ENCODE measurements at places on chromosomes 6 and 20.

- DNase-seq: no peak
Measured at GRCh38 chr6:34391786-34392496, 528 bp downstream of the NUDT3 start.

- no peak for DNase-seq
Measured at GRCh38 chr20:32158943-32159660, 48.4 kb downstream of the PLAGL2 start.

- DNase-seq: no peak
Measured at GRCh38 chr6:111651185-111652034, 45.7 kb upstream of the TRAF3IP2 start.

GRCh38 chr20:8094415-8094818, 37.6 kb upstream of the PLCB1 start:
- peak; percentile 70 for DNase-seq

- DNase-seq: no peak
Measured at GRCh38 chr6:107192830-107193229, 77.5 kb upstream of the BEND3 start.

GRCh38 chr6:82645536-82646230, 282.1 kb downstream of the TPBG start:
- no peak for DNase-seq

DNA sequence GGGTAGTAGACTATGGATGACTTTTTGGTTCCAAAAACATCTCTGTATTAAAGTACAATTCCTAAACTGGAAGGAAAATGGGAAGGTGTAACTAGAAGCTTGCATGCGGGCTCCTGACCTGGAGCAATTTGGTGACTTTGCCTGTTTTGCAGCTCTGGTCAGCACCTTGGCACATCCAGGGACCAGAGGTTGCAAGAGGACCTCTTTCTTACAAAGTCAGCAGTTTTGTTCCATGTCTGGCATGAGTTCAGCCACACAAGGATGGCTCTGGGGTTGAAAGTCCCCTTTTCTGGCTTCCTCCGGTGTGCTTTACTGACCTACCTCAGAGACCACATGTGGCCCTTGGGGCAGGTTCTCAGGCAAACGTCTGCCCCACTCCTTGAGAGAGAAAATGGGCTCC, 22.7 kb upstream of the CD93 start:
- no peak for DNase-seq

DNA sequence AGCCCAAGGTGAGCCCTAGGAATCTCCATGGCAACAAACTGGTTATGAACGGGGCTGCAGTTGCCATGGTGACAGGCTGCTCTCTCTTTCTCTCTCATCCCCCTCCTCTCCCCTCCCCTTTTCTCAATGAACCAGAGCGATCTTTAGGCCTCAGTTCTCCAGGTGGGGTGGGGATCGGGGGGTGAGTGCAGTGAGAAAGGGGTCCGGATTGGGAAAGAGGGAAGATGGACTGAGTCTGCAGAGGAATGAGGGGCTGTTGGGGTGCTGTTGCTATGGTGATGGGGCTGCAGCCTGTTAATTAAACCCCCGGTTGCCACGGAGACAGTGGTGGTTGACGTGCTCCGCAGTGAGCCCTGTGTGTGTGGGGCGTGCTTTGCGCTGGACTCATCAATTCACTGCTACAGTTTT, 3.6 kb upstream of the SLC12A5 start:
- no peak for DNase-seq

DNA sequence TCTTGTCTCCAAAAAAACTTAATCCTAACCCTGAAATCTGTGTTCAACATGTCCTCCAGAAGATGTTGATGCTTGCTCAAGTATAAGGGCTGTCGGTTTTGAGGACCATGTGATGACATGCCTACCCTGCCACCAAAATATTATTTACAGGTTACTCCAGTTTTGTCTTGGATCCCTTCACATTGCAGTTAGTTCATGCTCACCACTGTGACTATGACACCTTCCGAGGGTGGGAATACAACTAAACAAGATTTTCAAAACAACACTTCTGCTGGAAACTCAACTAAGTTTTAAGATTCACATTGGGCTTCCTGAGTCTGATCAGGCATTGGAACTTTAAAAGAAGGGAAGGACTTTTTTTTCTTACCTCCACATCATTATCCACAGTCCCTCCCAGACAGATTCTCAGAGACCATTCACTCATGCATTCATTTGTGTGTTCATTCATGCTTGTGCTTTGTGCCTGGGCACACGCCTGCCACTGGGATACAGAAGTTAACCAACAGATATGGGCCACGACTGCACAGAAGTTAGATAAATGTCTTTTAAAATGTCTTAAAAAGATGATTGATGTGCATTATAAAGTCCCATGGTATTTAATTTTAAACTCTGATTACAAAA, 118.7 kb upstream of the GJE1 start:
- DNase-seq: no peak

DNA sequence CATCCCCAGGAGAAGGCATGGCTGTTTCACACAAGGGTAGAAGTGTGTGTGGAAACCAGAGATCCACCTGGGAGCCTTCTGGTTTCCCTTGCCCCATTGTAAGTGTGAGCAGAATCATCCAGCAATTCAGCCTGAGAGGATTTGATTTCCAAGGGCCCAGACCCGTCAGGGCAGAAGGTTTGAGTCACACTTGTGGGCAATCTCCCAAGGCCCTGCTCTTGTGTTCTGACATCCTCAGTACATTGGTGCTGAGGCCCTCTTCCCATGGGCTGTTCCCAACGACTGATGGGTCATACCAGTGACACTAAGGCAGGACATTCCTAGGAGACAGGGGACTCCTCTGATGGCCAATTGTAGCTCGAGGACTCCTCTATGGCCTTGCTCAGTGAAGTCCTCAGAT, 58.2 kb upstream of the POLR1H start:
- no peak for DNase-seq

DNA sequence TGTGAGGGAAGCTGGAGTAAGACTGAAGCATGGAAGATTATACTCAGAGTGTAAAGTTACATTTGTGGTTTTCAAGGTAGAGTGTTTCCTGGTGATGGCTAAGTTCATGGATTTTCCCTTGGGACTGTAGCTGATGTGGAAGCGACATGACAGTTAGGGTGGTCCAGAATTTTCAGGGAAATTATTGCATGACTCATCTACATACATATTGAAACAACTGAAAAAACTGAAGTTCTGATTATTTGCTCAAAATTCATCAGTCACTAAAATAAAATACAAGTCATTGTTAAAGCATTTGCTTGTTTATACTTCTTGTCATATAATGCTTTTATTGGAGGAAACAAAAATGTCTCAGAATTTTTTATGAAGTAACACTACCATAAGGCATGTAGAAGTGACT, 700.0 kb downstream of the RFPL4B start:
- DNase-seq: no peak

DNA sequence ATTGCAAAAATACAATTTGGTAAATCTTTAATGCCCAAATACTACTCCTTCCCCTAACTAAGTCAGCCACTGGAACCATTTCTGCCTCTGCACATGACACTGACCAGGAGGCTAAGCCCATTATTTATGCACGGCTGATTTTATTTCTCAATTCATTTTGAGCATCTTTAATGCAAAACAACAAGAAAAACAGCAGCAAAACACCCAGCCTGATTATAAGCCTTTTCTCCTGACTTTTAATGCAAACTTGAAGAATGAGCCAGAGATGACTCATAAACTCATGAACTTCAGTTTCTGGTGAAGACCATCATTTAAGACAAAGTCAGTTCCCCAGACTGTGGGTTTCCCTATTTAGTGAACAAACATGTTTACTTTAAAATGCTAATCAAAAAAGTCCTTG, 51.6 kb downstream of the CYP24A1 start:
- no peak for DNase-seq

GRCh38 chr6:168037242-168037641, 39.8 kb downstream of the KIF25 start:
- no peak for DNase-seq

DNA sequence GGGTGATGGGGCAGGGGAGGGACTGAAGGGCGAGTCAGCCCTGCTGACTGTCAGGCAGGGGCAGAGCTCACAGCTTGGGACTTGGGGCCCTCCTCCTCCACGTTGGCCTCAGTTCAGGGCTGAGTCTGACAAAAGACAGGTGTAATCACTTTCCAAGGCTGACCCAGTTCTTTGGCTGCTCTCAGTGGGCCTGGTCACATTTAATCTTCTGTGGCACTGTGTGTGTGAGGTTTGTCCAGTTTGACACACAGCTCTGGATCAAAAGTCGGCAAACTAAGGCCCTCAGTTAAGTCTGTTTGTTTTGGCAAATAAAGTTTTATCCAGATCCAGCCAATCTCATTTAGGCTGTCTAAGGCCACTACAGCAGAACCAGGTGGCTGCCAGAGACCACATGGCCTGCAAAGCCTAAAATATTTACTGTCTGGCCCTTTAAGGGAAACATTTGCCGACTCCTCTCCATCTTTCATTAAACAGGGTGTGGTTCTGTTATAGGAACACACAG, 5.1 kb upstream of the MAP1LC3A start:
- DNase-seq: no peak

GRCh38 chr6:6482256-6482655, 106.3 kb upstream of the LY86 start:
- DNase-seq: no peak

DNA sequence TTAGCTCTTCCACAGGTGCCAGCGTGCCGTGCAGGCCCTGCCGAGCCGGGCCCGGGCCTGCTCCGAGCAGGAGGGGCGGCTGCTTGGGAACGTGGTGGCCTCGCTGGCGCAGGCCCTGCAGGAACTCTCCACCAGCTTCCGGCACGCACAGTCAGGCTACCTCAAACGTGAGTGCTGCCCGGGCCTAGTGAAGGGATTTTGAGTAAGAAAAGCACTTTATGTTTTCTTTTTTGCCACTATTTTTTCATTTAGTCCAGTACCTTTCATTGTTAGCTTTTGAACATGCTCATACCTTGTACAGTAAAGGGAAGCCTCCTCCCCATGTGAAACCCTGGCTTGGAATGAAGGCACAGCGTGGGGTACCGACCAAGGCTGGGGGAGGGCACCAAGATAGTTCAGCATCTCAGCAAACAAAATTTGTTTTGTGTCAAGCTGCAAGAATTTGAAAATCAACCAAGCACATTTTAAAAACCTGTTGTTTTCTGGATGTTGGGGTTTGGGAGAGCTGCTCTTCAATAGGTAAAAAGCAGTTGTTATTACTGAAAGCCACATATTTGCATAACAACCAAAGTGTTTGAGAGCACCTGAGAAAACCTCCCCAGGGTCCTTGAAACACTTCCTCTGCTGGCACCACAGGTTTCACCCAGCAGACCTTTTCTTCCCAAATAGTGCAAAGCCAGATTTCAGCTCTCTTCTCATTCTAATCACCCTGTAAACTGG, 18.4 kb downstream of the STX16 start:
- no peak for DNase-seq

DNA sequence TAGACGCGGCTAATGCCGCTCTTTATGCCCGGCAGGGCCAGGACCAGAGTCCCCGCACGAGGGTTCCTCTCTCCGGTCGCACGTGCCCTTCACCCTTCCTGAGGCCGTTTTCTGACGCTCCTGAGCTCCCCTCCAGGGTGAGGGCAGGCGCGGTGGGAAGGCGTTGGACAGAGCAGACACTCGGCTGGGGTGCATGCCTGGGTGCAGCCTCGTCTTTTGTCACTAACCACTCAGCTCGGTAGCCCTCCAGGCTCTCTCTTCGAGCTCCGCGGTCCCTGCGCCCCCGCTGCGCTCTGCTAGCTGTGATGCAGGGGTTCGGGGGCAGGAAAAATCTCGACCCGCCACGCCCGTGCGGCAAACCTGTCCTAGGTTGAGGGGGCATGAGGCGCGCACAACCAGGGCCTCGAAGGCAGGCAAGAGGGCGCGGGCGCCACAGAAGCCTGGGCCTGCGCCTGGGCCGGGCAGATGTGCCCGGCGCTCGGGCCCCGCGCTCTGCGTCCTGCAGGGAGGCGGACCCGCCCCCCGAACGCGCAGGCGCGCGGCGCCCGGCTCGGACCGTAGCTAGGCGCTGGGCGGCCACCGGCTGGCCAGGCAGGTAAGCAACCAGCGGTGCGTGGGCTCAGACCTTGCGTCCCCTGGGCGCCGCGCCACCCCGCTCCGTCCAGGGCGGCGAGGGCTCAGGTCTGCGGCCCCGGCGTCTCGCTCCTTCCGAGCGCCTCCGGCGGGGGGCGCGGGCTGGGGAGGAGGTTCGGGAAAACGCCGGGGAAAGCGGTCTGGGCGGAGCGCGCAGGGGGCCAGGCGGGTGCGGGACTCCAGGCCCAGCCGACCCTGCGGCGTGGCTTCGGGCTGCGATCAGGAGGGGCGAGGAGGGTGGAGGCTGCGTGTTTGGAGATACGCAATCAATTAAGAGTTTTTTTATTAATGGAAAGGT, at the start of gene L3MBTL1:
Gene L3MBTL1, plus strand, starts transcription at position 548 of the 931 bp plus-strand sequence. CDS start 5,807 bp downstream, outside the sequence.
- DNase-seq: no peak

DNA sequence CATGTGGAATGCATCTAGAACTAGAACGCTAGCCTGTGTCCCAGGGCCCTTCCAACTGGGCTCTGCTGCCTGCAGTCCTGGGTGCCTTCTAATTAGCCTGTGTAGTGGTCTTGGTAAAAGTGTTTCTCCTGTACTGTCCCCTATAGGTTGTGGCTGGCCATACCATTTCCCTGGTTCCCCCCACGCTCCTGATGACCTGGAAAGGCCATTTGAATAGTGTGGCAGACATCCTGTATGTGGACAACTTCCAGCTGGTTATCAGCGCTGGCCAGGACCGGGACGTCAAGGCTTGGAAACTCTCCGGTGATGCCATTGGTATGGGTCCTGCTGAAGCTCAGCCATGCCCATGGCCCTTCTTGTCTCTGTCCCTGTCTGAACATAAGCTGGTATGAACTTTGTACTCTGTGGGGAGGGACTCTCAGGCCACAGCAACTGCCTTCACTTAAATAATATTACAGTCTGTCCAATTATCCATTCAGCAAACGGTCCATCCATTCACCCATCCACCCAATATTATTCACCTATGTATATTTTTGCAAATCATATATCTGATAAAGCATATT, 60.7 kb downstream of the SUN5 start:
- DNase-seq: no peak

GRCh38 chr6:1190366-1190765, 121.5 kb upstream of the FOXQ1 start:
- no peak for DNase-seq

- DNase-seq: peak; percentile 17
Measured at GRCh38 chr20:40770564-40771307, 81.7 kb upstream of the MAFB start.

DNA sequence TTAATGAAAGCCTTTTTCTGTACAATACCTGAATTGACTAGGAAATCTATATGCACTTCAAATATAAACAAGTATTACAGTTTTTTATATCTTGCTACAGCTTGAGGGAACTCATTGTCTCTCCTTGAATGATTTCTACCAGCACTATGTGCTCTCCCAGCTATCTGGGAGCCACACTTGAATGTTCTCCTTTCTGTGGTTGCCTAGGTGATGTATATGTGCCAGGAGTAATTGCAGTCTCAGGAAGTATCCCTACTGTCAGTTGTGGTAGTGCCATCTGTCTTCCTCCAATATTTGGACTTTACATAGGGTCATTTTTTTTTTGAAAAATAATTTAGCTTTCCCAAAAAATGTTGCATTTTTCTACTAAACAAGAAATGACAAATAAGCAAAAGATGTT, 288.0 kb upstream of the PLCB4 start:
- DNase-seq: no peak

DNA sequence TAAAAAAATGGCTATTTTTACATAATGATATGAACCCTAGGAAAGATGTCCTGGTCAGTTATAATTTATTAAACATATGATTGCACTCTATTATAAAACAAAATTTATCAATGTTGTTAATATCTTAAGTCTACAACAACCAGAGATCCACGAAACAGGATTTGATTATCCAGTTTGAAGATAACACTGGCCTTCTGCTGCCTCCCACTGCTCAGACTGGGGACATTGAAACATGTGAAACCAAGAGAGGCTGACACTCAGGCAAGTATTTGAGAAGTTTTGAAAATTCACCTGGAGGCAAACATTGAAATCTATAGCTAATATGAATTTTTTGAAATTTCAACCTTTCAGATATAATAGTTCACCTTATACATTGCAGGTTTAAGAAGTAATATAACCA, 219.3 kb upstream of the HSF2 start:
- DNase-seq: no peak
